Osteoblast (primary cell): ENCODE measurements at places on chromosomes 11 and 22. TPM values are rescaled to one million over a fixed set of nuclear protein-coding genes. Genes with fewer than 3 reads are reported as not detected.

Gene OR8A1
- not detected in 2 replicates for total RNA-seq

GRCh38 chr11:95157824-95158223, 68.2 kb downstream of the ENDOD1 start:
- DNase-seq, result no peak

Gene SHISAL1
- total RNA-seq, result 52.5 and 57.2 TPM in 2 replicates

Gene PRCP
- 52.5 and 67.5 TPM in 2 replicates for total RNA-seq

- DNase-seq, result no peak
These were observed 558.7 kb downstream of the INSC start for GRCh38 chr11:15673408-15673831.

- DNase-seq, result peak; percentile 72
These were observed 13.3 kb upstream of the SH3BP1 start for GRCh38 chr22:37626144-37626543.

DNA sequence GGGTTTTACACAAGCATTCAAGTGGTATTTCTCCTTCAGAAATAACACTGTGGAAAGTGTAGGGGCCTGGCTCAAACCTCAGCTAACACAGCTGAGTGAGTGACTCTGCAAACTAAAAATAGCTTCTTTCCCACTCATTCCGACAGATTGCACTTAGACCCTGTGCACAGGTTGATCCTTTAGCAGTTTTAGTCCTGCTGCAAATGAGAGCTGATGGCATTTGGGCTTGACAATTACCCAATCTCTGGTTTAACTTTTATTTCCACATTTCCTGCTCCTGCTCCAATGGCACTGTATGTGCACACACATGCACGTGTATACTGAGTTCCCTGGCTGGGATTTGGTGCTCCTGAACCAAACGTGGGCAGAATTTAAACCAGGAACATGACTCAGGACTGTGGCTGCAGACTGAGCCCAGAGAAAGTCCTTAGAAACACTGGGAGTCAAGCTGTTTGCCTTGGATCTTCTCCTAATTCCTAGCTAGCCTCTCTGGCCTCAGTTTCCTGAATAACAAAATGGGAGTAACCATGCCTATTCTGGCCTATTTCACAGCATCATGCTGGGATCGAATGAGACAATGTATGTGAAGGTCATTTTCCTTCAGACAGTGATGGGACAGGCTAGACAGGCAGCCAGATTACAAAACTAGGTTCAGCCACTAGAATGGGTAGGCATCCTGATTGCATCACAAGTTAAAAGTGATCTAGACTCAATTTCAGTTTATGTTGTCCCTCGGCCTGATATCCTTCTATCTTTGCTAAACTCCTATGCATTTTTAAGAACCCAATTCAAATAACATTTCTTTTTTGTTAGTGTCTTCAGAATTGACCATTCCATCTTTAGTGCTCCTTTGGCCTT, 58.2 kb downstream of the SERGEF start:
- DNase-seq, result peak; percentile 37

Gene MYH9
- total RNA-seq, result 796 and 964 TPM in 2 replicates

Gene CENATAC
- total RNA-seq, result 37.6 and 37.7 TPM in 2 replicates

GRCh38 chr11:64130618-64131017, 35.3 kb downstream of the MACROD1 start:
- DNase-seq, result no peak

DNA sequence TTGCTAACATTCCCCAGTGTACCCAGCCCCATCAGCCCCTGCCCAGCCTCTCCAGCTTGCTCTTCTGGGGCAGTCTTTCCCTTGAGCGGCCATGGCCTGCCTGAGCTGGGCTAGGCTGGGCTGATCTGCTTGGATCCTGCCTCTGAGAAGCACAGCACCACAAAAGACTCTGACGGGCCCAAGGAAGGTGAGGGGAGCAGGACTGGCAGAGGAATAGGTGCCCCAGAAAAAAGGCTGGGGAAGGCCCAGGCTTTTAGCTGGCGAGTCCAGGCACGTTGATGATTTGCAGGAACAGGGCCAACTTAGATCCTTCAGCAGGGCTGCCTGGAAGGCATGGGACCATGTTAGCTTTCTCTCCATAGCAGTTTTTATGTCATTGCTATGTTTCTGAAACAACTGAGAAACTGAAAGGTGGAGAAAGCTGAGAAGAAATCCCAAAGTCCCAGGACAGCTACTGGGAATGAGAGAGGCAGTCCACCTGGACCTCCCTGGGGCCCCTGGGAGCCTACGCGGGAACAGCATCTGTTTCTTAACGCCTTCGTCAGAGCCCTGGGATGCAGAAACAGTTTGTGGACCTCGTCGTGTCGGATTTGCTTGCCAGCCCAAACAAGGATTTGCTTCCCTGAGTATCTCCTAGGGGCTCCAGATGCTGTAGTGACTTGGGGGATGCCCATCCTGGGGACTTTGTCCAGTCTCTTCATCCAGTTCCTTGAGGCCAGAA, 24.4 kb upstream of the FXYD6 start:
- no peak for DNase-seq

- no peak for DNase-seq
These were observed 35.1 kb upstream of the WNT11 start for GRCh38 chr11:76241243-76242000.

Gene DENND6B
- total RNA-seq, result 5.9 and 6.5 TPM in 2 replicates

- no peak for DNase-seq
These were observed 23.9 kb downstream of the CCKBR start for GRCh38 chr11:6283453-6284023.

- DNase-seq, result no peak
These were observed 100.6 kb downstream of the RPS6KA4 start for GRCh38 chr11:64459609-64460008.

Gene CBX7
- total RNA-seq, result 12.7 and 14.5 TPM in 2 replicates

Gene GGT5
- total RNA-seq, result 7.2 and 16.2 TPM in 2 replicates

- peak; percentile 45 for DNase-seq
These were observed 110.8 kb downstream of the WNT7B start for GRCh38 chr22:45866126-45866645.

Gene PKDREJ
- not detected in 2 replicates for total RNA-seq
